NCI-H1105 (cell line): ENCODE measurements at places on chromosomes 11 and 22.

GRCh38 chr11:19244621-19245020 lies 3.9 kb upstream of the E2F8 start:
- DNase-seq = no peak

DNA sequence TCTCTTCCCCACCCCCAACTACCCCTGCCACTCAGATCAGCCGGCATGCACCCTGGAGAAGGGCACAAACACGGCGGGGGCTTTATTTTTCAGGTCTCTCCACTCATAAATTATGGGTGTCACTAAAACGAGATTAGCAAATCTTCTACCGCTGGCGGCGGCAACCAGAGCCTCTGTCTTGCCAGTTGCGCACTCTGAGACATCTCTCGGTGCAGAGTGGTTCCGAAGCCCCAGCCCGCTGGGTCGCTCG lies 125.3 kb upstream of the C11orf58 start:
- DNase-seq = peak; percentile 61

DNA sequence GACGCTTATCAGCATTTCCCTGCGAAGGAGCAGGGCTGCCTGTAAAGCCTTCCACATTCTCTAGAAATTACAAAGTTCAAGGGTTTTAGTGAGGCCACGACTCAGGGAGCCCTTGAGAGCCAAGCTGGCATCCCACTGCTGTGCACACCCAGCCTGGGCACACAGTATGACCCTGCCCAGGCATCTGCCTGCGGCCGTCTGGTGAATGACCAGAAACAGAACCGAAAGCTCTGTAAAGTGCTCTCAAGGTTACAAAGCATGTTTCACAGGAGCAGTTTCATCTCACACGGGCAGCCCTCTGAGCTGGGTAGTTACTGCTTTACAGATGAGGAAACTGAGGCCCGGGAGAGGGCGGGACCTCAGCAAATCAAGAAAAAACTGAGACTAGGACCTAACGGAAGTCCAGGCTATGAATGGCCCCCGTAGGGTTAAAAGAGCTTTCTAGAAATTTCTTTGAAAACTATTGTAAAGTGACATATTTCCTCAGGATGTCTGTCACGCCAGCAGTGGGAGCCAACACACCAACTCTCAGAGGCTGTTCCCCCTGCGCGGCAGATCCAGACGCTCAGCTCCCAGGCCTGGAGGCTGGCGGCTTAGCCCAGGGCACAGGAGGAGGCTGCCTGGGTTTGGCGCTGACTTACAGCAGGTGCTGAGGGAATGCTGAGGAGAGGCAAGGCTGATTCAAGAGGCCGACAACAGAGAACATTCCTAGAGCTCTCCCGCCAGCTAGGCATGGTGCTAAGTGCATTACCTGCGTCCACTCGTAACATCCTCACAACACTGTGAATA lies 7.7 kb upstream of the TCF20 start:
- DNase-seq = no peak

GRCh38 chr11:15045891-15046290 lies 27.5 kb upstream of the CALCB start:
- DNase-seq = no peak

- no peak for DNase-seq
These were observed 950 bp upstream of the LAYN start for GRCh38 chr11:111539426-111540113.
